Stimulated activated CD8-positive, alpha-beta memory T cell treated with anti-CD3 and anti-CD28 coated beads, Interleukin-7, amount 100 ng/mL, for 1 hour (primary cell): ENCODE measurements at places on chromosomes 13 and 19.

DNA sequence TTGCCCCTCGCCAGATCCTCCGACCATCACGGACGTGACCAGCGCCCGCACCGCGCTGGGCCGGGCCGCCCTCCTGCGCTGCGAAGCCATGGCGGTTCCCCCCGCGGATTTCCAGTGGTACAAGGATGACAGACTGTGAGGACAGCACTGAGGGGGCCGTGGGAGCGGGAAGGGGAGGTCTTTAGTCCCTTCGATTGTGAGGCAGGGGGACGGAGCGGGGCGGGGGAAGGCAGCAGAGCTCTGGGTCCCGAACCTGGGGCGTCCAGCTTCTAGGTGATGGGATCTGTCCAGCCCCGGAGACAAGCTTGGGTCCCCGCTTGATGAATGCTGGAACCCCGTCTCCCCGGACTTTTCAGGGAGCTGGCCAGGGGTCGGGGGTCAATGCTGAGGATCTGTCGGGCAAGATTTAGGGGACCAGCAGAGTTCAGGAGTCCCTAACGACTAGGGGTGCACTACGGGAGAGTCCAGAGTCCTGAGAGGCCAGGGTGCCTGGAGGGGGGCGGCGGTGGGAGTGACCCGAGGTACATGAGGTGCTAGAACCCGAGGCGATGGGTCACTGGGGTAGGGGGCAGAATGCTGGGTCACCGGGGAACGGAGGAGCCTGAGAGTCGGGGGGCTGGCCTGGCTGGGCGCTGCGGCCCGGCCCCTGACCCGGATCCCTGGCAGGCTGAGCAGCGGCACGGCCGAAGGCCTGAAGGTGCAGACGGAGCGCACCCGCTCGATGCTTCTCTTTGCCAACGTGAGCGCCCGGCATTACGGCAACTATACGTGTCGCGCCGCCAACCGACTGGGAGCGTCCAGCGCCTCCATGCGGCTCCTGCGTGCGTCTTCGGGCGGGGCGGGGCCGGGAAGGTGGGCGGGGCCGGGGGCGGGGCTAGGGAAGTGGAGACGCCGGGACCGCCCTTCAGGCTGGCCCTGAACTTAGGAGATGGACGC is 14.6 kb downstream of the VSIG10L start:
- peak; percentile 17 for DNase-seq

- no peak for DNase-seq
These were observed 27.2 kb downstream of the COMP start for GRCh38 chr19:18763674-18764590.

DNA sequence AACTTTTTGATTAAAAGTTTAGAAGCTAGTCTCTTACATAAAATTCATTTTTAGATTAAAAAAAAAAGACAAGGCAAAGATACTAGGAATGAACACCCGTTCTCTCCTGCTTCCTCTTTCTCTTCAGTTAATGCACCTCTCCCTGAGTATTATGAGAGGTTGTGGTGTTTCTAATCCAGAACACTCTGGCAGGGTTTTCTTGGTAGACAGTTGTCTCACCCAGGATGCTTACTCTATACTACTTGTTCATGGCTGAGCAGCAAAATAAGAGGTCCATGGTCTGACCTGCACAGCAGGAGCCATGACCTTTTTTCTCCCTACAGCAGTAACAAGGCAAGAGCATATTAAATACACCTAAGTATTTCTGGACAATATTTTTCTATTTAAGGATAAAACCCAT is 62.0 kb downstream of the MICU2 start:
- no peak for DNase-seq

GRCh38 chr13:106499896-106500295 is 35.6 kb downstream of the EFNB2 start:
- no peak for DNase-seq

GRCh38 chr13:42011601-42012350 is 36.7 kb upstream of the DGKH start:
- DNase-seq: no peak

- DNase-seq: no peak
These were observed 34.2 kb downstream of the GPR42 start for GRCh38 chr19:35404879-35405622.

- DNase-seq: no peak
These were observed 304.1 kb downstream of the PCDH20 start for GRCh38 chr13:61111529-61111928.

DNA sequence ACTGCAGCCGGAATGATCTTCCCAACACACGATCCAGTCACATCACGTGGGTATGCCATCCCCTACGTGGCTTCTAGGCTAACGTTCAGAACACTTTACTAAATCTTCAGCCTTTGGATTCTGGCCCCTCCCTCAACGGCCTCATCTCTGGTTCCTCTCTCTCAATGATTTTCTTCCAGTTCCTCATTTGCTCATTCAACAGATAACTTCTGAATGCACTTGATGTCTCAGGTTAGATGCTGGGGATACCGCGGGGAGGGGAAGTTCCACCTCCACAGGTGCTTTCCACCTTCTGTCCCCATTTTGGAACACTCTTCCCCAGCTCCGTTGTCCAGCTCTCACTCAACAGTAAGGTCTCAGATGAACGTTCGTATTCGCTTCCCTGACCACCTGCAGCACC is 66.1 kb downstream of the ATP7B start:
- DNase-seq: no peak

DNA sequence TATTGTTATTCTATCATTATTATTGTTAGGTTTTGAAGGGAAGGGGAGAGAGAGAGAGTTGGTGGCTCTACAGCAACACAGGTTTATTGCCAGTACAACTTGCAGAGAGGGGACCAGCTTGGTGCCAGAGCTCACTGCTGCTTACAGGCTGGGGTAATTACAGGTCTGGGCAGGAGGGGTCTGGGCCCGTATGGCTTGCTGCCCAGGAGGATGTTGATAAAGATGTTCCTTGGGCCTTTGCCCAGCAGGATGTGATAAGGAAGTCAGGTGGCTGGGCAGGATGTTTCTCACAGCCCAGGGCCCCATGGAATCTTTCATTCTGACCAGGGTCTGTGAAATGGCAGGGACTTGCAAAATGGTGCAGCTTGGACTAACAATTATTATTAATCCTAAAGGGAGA is 64.2 kb upstream of the ZNF599 start:
- DNase-seq: no peak

DNA sequence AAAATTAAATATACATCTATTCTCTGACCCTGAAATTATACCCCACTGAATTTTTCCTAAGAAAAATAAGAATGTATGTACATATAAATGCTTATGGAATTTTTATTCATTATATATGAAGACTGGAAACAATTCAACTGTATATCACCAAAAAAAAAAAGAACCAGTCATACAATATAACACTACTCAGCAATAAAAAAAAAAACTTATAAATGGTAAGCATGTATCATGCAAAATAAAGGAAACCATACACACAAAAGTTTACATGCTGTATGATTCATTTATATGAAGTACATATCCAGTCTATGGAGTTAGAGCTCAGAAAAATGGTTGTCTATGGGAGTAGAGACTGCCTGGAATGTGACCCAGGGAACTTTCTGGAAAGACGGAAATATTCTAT is 199.4 kb upstream of the MIR17HG start:
- DNase-seq: no peak

- no peak for DNase-seq
These were observed 22.8 kb upstream of the NDUFS7 start for GRCh38 chr19:1360818-1361461.

DNA sequence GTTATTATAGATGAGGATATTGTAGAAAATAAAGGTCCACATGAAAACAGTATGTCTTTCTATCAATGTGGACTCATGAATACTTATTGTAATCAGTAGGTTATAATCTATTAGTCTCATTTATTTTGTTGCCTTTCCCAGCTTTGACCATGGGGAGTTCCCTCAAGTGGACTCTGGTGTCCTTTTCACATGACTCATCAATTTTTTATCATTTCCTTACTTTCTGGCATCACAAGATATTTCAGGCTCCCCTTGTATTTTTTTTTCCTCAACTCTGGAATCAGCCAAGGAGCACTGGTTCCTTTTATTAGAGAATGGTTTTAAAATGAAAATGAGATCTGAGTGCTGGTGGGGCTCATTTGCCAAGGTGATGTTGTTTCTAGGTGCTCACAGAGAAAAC is 63.4 kb upstream of the DIAPH3 start:
- DNase-seq: no peak

- DNase-seq: no peak
These were observed 2.6 kb upstream of the PDE4A start for GRCh38 chr19:10417541-10418234.

DNA sequence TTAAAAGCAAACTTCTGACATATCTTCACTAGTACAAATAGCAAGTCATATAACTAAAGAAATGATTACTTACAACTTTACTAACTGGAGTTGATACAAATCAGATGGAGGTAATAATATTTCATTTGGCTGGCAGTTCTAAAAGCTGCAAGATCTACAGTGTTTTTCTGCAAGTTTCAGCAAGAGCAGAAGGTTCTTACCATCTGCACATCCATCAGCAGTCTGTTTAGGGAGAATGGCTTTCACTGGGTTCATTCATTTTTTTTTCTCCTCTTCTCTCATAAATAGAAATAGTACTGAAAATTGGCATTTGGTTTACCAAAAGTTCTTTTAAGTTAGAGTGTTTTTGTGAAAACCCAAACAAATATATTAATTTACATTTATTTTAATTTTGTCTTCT is 3.1 kb upstream of the SHISA2 start:
- no peak for DNase-seq

- no peak for DNase-seq
These were observed 123.2 kb upstream of the SLC7A1 start for GRCh38 chr13:29718694-29719093.

GRCh38 chr13:100529666-100530377 is 58.8 kb downstream of the GGACT start:
- no peak for DNase-seq

GRCh38 chr13:21546372-21546771 is 57.6 kb downstream of the MICU2 start:
- no peak for DNase-seq

GRCh38 chr19:289651-290371 is 1.4 kb downstream of the PLPP2 start:
- no peak for DNase-seq

- DNase-seq: peak; percentile 67
These were observed 21.8 kb downstream of the OLFM2 start for GRCh38 chr19:9914315-9915207.

DNA sequence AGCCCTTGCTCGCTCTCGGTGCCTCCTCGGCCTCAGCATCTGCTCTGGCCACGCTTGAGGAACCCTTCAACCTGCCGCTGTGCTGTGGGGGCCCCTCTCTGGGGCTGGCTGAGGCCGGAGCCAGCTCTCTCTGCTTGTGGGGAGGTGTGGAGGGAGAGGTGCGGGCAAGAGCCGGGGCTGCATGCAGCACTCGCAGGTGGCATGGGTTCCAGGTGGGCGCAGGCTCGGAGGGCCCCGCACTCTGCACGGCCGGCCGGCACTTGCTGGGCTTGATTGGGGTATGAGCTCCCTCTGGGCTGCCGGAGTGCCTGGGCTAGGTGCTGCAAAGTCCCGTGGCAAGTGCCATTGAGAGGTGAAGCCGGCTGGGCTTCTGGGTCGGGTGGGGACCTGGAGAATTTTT is 31.7 kb upstream of the RPL21 start:
- DNase-seq: no peak

- no peak for DNase-seq
These were observed 107.7 kb upstream of the HTR2A start for GRCh38 chr13:47004540-47004939.

DNA sequence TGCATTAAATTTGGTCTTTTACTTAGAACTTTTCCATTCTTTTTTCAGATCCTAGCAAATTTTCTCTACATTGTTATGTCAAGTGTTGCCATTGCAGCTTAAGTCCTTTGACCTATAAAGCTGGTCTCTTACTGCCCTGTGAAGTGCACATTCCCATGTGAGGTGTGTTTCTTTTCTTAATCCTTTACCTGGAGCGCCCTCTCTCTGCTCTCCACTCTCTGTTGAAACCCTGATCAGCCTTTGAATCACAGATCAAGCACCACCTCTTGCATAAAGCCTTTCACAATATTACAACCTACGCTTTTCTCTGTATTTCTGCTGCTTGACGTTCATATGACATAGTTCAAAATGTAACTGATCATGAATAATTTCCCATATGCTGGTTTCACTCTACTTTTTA is 84.8 kb downstream of the PCDH17 start:
- DNase-seq: no peak

GRCh38 chr19:41927497-41928192 is 604 bp downstream of the ERFL start:
- no peak for DNase-seq

DNA sequence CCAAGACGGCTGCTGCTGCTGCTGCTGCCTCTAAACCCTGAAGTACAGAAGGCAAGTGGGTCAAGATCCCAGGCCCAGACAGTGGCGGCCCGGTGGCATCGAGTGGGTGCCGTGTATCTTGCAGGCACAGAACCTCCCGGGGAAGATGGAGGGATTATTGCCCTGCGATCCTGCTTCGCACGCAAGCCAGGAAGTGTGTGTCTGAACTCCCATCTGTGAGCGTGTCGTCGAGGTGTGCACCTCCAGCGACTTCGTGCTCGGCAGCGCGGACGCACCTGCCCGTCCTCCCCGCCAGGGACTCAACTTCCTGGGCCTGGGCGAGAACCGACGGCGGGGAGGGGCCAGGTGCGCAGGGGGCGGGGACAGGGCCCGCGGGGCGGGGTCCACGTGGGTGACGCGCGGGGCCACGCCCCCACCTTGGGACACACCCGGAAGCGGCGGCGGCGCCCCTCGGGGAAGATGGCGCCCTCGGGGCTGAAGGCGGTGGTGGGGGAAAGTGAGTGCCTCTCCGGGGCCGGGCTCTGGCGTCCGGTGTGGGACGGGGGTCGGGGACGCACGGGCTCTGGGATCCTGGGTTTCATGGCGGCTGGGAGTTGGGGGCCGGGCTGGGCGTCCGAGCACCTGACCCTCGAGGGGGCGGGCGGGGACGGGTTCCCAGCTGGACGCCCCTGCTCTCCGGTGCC is at the start of gene STXBP2:
Gene STXBP2, plus strand, starts transcription at position 420 of the 683 bp plus-strand sequence. Its CDS starts 40 bp downstream, at position 460.
- DNase-seq: peak; percentile 89

DNA sequence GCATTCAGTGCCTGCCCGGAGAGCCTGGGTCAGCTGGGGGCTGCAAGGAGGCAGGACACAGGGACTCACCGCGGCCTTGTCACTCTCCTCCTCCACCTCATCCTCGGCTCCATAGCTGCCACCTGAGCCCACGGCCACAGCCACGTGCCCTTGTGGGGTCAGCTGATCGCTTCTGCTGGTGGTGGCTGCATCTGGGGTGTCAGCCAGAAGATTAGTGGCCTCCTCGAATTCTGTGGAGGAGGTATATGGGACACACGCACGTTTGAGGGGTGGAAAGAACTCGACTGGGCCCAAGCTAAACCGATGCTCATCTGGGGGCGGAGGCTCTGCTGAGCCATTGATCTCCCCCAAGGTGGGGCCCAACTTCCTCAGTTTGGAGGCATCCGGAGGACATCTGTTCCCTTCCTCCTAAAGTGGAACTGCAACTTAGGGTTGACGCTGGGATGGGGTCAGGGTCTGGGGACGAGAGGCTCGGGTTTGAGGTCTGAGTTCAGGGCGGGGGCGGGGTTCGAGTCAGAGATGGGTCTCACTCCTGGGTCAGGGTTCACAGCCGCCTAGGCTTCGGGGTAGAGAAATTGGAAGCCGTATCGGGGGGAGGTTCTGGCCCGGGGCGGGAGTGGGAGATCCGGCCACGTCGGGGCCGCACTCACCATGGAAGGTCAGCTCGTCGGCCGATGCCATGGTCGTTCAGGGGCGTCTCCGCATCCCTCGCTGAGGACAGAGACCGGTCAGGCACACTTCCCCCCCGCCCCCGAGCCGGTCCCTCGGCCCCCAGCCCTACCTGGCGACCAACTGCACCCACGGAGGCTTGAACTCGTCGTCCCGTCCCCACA is 493 bp downstream of the YIPF2 start:
- DNase-seq: no peak

GRCh38 chr13:90430127-90430526 is 917.4 kb upstream of the MIR17HG start:
- no peak for DNase-seq

GRCh38 chr13:112363867-112364528 is 12.2 kb upstream of the SPACA7 start:
- DNase-seq: no peak

GRCh38 chr19:47719047-47719859 is 6.0 kb downstream of the EHD2 start:
- DNase-seq: no peak
